ENCODE measurements at places on chromosomes 7 and 10.

- no peak for DNase-seq
Measured at GRCh38 chr7:7181519-7182155, 707 bp upstream of the C1GALT1 start.

- DNase-seq, result no peak
Measured at GRCh38 chr10:104336821-104337467, 1.3 kb downstream of the ITPRIP start.

DNA sequence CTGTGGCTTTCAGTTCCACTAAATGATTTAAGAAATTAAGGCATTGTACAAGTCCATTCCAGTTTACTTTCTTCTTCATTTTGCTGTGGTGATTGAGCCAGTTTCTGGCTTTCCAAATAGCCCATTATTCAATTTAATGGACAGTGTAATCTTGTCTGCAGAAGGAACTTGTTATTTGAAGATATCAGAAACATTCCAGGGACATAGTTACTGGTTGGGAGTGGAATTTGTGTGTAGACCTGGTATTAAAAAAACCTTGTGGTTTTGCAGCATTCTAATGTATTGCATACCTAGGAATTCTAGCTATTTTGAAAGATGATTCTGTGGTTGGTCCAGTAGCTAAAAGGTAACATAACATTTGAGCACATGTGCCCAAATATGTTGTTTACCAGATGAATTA, 72.2 kb downstream of the MCU start:
- no peak for DNase-seq

GRCh38 chr7:32586291-32587221, 91.3 kb downstream of the AVL9 start:
- no peak for DNase-seq

DNA sequence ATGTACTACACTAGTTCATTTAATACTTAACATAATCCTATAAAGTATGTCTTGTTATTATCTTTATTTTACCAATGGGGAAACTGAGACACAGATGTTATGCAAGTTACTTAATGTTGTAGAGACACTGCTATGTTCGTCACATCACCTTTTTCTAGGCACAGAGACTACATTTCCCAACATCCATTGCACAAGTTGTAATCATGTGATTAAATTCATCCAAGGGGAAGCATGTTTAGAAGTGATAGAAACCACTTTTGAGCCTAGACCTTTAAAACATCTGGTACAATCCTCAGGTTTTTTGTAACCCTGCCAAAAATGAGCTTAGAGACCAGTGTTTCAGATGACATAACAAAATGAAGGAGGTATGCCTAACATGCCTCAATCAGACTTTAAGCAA, 386.8 kb upstream of the HPS1 start:
- no peak for DNase-seq

DNA sequence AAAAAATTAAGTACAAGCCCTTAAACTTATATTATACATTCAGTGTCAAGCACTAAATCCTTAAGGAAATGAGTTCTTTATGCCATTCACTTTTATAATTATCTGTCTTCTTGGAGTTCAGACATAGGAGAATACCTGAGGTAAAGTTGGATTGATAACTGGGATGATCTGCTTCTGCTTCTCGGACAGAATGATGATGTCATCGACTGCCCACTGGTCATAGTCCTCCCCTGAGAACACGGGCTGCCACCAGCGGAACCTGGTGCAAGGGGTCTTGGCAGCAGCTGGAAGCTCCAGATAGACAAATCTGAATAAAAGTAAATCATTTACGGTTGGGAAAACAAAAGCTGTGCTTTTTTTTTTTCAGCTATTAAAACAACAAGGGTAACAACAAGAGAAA, 148.2 kb upstream of the SLC26A5 start:
- DNase-seq, result no peak

DNA sequence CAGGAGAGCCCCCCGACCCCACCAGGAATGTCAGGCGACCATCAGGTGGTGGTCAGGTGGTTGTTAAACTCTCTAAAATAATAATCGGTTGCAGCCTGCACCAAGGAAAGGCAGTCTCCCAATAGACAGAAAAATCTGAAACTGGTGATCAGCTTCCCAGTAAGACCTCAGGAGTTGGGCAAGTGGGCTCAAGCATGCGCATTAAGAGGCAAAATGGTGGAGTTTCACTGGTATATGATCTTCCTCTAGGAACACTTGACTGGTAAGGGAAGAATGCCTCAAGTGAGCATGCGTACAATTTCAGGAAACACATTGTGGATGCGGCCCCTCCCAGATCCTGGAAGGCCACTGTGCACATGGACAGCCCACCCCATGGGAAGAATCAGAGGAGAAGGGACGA, 619.9 kb downstream of the TYW1 start:
- DNase-seq, result no peak

GRCh38 chr10:118776960-118777359, 22.2 kb upstream of the CACUL1 start:
- DNase-seq, result no peak

DNA sequence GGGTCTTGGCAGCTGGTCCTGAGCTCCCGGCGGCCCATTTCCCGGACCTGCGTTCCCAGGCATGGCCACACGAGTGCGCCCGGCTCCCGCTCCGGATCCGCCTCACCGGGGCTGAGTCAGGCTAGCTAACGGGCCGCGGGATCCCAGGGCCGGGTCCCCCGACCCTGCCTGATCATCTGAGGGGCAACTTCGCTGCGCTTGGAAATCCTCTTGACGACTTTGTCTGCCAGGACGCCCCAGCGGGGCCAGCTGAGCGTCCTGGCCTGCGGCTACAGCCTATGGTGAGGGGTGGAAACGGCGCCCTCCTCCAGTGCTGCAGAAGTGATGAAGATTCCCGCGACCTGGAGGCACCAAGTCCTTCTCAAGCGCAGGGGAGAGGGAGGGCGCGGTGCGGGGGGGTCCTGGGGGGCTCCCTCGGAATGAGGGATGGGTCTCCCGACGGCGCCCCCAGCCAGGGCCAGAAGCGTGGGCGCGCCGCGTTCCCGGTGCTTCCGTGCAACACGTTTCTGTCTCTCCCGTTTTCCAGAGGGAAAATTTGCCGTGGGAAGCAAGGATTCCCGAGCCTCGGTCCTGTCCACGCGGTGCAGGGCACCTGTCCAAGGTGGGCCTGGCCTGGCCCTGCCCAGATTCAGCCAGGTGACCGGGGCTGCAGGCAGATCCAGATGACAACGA, 212.4 kb downstream of the CCSER2 start:
- DNase-seq, result peak; percentile 40
